LoVo (cell line): ENCODE measurements at places on chromosomes 2 and 18.

GRCh38 chr18:51617167-51617566 is 419.7 kb upstream of the MEX3C start:
- no peak for DNase-seq

GRCh38 chr2:201661366-201661765 is 18.1 kb upstream of the TMEM237 start:
- DNase-seq = no peak

GRCh38 chr2:213152065-213152794 is 818 bp upstream of the IKZF2 start:
- peak; percentile 29 for DNase-seq

GRCh38 chr18:22128954-22129353 is 40.4 kb upstream of the GATA6 start:
- no peak for DNase-seq

- no peak for DNase-seq
Measured at GRCh38 chr18:8623549-8624106, 14.4 kb downstream of the RAB12 start.

- no peak for DNase-seq
Measured at GRCh38 chr2:46385786-46386577, 88.8 kb downstream of the EPAS1 start.

GRCh38 chr2:128589681-128590080 is 271.0 kb upstream of the HS6ST1 start:
- no peak for DNase-seq

DNA sequence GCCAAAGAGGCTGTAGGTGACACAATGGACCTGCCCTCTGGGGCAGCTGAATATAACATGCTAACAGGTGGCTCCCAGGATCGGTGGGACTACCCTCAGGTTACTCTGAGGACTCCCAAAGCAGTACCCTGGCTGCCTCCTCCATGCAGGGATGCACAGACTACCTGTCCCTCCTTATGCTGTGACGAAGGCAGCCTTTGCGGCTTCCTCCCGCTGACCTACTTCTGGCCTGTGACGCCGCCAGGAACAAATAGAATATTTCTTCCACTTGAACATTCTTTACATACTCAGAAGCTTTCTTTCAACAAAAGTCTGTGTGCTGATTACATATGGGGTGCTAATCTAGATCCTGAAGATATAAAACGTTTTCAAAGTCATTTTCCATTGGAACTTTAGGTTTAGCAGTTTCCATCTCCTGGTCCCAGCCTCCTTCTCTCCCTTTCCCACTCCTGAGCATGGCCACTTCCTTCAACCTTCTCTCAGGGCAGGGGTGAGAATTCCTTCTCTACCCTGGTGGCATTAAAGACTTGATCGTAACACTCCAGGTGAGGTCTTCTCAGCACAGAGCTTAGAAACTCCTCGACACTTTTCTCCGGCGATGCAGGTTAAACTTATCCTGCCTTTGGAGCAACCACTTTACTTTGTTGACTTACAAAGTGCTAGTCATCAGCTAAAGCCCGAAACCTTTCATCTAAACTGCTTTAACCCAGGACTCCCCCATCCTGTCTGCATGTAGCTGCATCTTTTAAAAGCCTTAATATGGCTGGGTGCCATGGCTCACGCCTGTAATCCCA is 58.9 kb upstream of the STK17B start:
- no peak for DNase-seq

DNA sequence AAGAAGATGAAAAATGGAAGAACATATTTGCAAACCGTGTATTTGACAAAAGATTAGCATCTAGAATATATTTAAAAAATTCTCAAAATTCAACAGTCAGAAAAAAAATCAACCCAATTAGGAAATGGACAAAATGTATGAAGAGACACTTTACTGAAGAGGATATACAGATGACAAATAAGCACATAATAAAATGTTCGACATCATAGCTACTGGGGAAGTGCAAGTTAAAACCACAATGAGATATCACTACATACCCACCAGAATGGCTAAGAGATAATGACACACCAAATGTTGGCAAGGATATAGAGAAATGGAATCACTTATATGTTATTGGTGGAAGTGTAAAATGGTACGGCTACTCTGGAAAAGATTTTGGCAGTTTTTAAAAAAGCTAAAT is 11.7 kb upstream of the NUP35 start:
- no peak for DNase-seq

DNA sequence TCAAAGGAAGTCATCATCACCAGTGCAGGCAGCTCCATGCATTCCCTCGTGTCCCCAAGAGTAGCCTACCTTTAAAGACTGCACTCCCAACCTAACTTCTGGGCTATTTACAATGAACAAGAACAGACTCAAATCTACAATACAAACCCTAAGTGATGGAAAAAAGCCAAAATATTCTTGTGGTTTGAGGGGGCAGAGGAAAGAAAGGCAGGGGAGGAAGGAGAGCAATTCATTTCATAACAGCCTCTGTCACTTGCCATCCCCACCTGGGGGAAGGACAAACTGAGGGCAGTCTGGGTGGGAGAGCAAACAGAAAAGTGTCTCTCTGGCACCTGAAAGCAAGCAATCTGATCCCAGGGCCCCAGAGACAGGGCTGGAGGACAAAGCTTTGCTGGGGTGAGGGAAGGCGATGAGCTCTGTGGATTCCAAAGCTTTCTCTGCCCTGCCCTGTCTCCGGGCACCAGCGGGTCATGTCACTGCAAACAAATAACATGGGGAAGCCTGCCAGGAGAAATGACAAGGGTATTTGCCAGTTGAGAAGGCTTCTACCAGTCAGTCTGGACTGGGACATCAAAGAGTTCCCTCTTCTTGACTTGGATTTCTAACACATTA is 528.0 kb upstream of the TNP1 start:
- DNase-seq = no peak

DNA sequence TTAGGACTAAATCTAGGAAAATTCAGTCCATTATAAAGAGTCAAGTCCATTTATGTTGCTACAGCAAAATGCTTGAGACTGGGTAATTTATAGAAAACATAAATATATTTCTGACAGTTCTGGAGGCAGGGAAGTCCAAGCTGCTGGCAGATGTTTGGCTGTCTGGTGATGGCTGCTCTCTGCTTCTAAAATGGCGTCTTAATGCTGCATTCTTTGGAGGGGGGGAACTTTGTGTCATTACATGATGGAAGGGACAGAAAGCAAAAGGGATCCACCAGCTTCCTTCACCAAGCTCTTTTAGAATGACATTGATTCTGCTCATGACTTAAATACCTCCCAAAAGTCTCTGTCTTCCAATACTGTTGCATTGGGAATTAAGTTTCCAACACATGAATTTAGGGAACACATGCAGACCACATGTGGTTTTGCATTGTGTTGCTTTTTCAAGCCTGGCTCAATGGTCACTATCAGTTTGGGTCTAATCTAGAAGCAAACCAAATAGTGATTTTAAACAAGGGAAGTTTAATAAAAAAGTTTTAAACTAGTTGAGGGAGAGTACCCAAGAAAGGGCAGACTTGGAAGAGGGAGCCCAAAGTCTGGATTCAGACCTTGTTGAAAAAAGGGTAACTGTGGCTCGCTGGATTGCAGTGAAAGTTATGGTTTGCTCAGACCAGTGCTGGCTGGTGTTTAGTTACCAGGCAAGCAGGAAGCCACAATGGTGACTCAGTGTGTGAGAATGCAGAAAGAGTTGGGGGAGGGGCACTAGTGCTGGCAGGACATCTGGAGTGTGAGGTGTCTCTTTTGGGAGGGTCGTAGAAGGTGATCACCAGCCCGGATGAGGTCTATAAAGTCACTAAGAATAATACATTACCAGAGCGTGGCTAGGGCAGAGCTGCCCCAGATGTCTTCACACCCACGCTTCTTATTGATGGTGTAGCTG is 30.8 kb downstream of the C18orf54 start:
- DNase-seq = peak; percentile 67

DNA sequence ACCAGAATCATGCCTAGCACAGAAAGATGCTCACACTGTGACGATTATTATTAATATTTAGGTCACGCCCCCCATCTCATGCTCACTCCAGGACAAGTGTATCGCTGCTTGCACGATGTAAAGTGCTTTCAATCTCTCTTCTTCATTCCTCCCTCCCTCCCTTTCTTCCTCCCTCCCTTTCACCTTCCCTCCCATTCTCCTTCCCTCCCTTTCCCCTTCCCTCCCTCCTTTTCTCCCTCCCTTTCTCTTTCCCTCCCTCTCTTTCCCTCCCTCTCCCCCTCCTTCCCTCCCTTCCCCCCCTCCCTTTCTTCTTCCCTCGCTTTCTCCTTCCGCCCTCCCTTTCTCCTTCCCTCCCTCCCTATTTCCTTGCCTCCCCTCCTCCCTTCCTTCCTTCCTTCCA is 19.6 kb downstream of the TGOLN2 start:
- no peak for DNase-seq

DNA sequence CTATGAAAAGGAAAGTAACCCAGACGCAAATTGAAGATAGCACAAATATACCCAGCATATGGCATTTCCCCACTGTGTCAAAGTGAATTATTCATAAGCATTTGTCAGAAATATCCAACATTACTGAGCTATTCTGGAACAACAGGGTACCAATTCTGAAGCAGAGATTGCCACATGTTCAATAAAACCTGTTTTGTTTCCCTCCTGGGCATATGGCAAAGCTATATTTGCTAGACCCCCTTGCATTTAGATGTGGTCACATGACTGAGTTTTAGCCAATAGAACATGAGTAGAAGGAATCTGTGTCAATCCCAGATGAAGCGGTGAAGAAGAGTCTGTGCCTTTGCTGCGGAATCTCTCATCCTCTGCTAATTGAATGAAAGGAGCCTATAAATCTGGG is 296.4 kb upstream of the DLGAP1 start:
- no peak for DNase-seq

GRCh38 chr2:101305492-101306078 is 2.9 kb downstream of the RNF149 start:
- DNase-seq = no peak

GRCh38 chr2:43210467-43211303 is 15.7 kb downstream of the ZFP36L2 start:
- DNase-seq = no peak

DNA sequence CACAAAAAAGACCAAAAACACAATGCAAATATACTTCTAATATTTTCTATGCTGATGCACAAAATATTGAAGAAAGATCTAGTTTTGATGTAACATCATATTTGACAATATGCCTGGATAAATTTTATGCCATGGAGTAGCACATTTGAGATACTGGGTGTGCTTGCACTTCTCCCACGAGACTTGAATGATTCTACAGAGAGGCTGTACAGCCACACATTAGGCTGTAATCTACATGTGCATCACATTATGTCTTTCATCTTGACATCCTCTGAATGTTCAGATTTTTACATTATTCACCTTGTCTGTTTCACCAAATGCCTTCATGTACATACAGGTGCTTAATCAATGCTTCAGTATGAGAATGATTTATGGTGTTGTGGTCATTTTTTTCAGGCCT is 756.4 kb upstream of the CDH7 start:
- DNase-seq = no peak

- no peak for DNase-seq
Measured at GRCh38 chr2:26016012-26016705, 17.7 kb upstream of the RAB10 start.
